ENCODE measurements at places on chromosomes 4 and X. TPM values are rescaled to one million over a fixed set of nuclear protein-coding genes. Genes with fewer than 3 reads are reported as not detected.
A peak's percentile ranks its signal among the peaks of the same experiment; 100 is the strongest.

PHKA1 gene
- 0.22 TPM for polyA plus RNA-seq

SFRP2 gene
- polyA plus RNA-seq = not detected

PNPLA4 gene
- 17.7 TPM for polyA plus RNA-seq

RAB9A gene
- polyA plus RNA-seq = 32.4 TPM

SPANXN4 gene
- polyA plus RNA-seq = not detected

ARHGAP24 gene
- polyA plus RNA-seq = 1.1 TPM

DCAF16 gene
- polyA plus RNA-seq = 40.4 TPM

RELL1 gene
- polyA plus RNA-seq = 1.6 TPM

VGLL1 gene
- polyA plus RNA-seq = not detected

CTAG1B gene
- polyA plus RNA-seq = not detected

SPARCL1 gene
- 354 TPM for polyA plus RNA-seq

PCDH19 gene
- polyA plus RNA-seq = 0.64 TPM

TMEM185A gene
- 5.4 TPM for polyA plus RNA-seq

GRCh38 chrX:15356444-15356843 is 21.1 kb upstream of the PIGA start:
- DNase-seq = peak; percentile 3
- no peaks in the 10 kb centered on the region for H3K36me3 ChIP-seq
- H3K27ac ChIP-seq = no peak overlapping the region
- H3K4me1 ChIP-seq = no peaks in the 10 kb centered on the region
- H3K4me3 ChIP-seq = no peak overlapping the region

GRCh38 chrX:17703201-17703600 is 34.1 kb upstream of the SCML1 start:
- no peak for DNase-seq
- no peak overlapping the region for H3K27ac ChIP-seq
- no peaks in the 10 kb centered on the region for H3K4me1 ChIP-seq
- H3K27me3 ChIP-seq = no peaks in the 10 kb centered on the region
- no peak overlapping the region for H3K4me3 ChIP-seq
- no peaks in the 10 kb centered on the region for H3K36me3 ChIP-seq

GRCh38 chrX:141405486-141405852 is 163.2 kb upstream of the SPANXC start:
- H3K27me3 ChIP-seq = no peaks in the 10 kb centered on the region
- no peak overlapping the region for H3K27ac ChIP-seq
- H3K36me3 ChIP-seq = no peaks in the 10 kb centered on the region
- no peaks in the 10 kb centered on the region for H3K4me1 ChIP-seq

DNA sequence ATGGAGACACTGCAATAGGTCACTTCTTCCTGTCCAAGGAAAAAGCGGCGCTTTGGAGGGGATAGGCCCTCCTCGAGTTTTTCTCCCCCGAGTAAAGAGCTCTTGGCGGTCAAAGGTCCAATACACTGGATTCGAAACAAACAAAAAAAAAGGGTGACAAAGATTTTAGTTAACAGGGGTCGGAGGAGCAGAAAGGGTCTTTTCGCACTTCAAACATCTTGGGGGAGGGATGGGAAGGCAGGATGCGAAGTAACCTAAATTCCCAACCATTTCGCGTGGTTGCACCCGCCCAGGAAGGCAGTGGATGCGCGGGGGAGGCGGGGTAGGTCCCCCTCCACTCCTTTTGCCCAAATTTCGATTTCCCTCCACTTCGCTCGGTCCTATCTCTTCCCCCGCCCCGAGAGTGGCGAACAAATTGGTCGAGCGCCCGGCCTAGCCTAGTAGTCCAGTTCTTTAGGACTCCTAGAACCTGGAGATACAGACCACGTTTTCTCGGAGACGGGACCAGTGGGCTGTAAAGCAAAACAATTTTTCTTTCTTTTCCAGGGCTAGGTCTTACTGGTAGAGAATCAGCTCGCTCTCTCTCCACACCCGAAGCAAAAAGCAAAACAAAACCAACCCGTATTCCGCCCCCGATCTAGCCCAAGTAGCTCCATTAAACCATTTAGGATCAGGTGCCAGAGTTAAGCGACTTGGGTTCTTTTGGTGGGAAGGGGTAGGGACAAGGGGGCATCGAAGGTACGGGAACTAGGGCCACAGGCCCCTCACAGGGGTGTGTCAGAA is 2.0 kb upstream of the STAG2 start:
- peak overlapping the region; percentile 99 for H3K27ac ChIP-seq
- H3K4me1 ChIP-seq = no peaks in the 10 kb centered on the region
- H3K4me3 ChIP-seq = peak overlapping the region; percentile 87

- H3K4me1 ChIP-seq = no peaks in the 10 kb centered on the region
- H3K36me3 ChIP-seq = no peaks in the 10 kb centered on the region
- no peak for DNase-seq
- no peak overlapping the region for H3K4me3 ChIP-seq
- H3K27me3 ChIP-seq = no peaks in the 10 kb centered on the region
- H3K27ac ChIP-seq = no peak overlapping the region
Observed at GRCh38 chr4:77121736-77122240, 35.2 kb upstream of the CCNG2 start.

GRCh38 chrX:38055170-38055847 is 49.0 kb downstream of the SYTL5 start:
- no peak overlapping the region for H3K27ac ChIP-seq
- DNase-seq = no peak
- H3K4me1 ChIP-seq = no peaks in the 10 kb centered on the region
- H3K36me3 ChIP-seq = no peaks in the 10 kb centered on the region

GRCh38 chr4:37747772-37748330 is 61.7 kb upstream of the RELL1 start:
- H3K4me3 ChIP-seq = no peak overlapping the region
- H3K36me3 ChIP-seq = no peaks in the 10 kb centered on the region
- H3K27ac ChIP-seq = no peak overlapping the region
- no peaks in the 10 kb centered on the region for H3K4me1 ChIP-seq
- DNase-seq = no peak

DNA sequence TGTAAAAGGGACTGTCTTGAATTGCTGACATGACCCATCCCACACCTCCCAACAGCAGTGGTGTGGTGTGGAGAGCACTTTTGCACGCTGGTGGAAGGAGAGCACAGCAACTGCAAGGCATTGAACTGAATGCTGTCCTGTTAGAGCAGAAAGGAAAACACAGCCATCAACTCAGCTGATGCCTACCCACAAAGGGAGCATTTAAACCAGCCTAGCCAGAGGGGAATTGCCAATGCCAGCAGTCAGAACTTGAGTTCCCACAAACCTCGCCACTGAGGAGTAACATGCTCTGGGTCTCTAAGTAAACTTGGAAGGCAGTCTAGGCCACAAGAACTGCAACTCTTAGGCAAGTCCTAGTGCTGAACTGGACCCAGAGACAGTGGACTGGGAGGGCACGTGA is 31.9 kb downstream of the MAGED4 start:
- H3K27ac ChIP-seq = no peak overlapping the region
- no peak for DNase-seq
- no peak overlapping the region for H3K4me3 ChIP-seq
- no peaks in the 10 kb centered on the region for H3K4me1 ChIP-seq
- no peaks in the 10 kb centered on the region for H3K36me3 ChIP-seq

GRCh38 chr4:14783011-14783877 is 219.0 kb upstream of the CPEB2 start:
- no peaks in the 10 kb centered on the region for H3K4me1 ChIP-seq
- DNase-seq = no peak
- H3K27me3 ChIP-seq = no peaks in the 10 kb centered on the region
- H3K36me3 ChIP-seq = no peaks in the 10 kb centered on the region

DNA sequence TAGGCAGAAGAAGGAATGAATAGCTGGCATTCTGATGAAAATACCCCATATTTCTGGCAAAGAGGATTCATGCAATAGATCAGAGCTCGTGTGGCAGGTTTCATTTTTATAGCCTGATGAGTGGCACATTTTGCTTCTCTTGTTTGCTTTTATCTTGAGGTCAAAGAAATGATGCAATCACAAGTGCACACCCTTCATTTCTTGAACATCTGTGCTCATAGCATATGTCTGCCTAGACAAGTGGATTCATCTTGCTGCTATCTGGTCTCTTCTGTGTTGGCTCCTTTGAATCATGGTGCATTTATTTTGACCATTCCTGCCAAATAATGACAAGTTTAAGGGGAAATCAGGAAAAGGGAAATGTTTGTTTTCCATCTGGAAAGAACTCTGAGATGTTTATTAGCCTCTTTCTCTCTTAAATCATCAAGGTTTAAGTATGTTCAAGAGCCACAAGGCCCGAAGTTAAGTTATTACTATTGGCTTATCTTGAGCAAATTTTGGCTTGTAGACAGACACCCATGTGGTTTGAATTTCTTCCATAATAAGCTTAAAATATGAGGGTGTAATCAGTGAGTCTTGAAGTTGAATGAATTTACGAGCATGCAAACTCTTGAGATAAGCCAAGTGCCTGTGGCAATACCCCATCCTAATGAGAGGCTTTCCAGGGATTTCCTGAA is 59.3 kb upstream of the HS3ST1 start:
- no peaks in the 10 kb centered on the region for H3K36me3 ChIP-seq
- DNase-seq = peak; percentile 64
- no peak overlapping the region for H3K27ac ChIP-seq
- H3K27me3 ChIP-seq = no peaks in the 10 kb centered on the region

DNA sequence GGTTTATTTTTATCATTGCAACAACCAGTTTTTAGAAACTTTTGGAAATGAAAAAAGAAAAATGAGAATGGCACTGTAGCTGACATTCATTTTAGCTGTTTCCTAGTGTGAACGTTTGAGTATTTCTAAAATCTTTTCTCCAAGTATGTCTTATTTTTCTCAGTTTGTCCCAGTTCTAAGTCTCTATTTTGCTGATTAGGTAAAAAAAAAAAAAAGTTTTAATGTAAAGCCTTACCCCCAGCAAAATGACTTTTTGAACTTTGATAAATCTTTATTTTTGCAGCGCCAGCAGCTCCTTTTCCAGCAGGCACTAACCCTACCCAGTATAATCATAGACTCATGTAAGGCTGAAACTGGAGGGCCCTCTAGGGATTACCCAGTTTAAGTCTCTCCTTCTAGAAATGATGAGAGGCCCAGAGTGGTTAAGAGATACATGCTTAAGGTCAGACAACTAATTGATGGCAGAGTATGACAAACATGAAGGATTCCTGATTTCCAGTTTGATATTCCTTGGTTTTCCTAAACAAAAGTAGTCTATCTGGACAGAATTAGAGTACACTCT is 84.3 kb upstream of the SLC4A4 start:
- H3K27ac ChIP-seq = no peak overlapping the region
- no peaks in the 10 kb centered on the region for H3K4me1 ChIP-seq
- DNase-seq = peak; percentile 17
- no peak overlapping the region for H3K4me3 ChIP-seq

GRCh38 chr4:174332741-174333493 is 49.2 kb downstream of the CEP44 start:
- DNase-seq = no peak
- no peaks in the 10 kb centered on the region for H3K36me3 ChIP-seq
- no peak overlapping the region for H3K4me3 ChIP-seq
- no peak overlapping the region for H3K27ac ChIP-seq
- no peaks in the 10 kb centered on the region for H3K4me1 ChIP-seq

- no peak overlapping the region for H3K4me3 ChIP-seq
- H3K4me1 ChIP-seq = no peaks in the 10 kb centered on the region
- no peaks in the 10 kb centered on the region for H3K27me3 ChIP-seq
- no peak overlapping the region for H3K27ac ChIP-seq
- no peaks in the 10 kb centered on the region for H3K36me3 ChIP-seq
Observed at GRCh38 chrX:97498093-97498492, 614.4 kb downstream of the RPA4 start.

GRCh38 chr4:158805635-158806471 is 37.0 kb downstream of the FNIP2 start:
- no peaks in the 10 kb centered on the region for H3K27me3 ChIP-seq
- DNase-seq = no peak
- H3K4me1 ChIP-seq = peaks cover 53% of the 10 kb centered on the region
- H3K36me3 ChIP-seq = no peaks in the 10 kb centered on the region

GRCh38 chrX:43640482-43640881 is 15.6 kb upstream of the MAOA start:
- peak; percentile 67 for DNase-seq
- no peaks in the 10 kb centered on the region for H3K27me3 ChIP-seq
- H3K27ac ChIP-seq = peak overlapping the region; percentile 17
- no peak overlapping the region for H3K4me3 ChIP-seq
- no peaks in the 10 kb centered on the region for H3K36me3 ChIP-seq
- no peaks in the 10 kb centered on the region for H3K4me1 ChIP-seq

DNA sequence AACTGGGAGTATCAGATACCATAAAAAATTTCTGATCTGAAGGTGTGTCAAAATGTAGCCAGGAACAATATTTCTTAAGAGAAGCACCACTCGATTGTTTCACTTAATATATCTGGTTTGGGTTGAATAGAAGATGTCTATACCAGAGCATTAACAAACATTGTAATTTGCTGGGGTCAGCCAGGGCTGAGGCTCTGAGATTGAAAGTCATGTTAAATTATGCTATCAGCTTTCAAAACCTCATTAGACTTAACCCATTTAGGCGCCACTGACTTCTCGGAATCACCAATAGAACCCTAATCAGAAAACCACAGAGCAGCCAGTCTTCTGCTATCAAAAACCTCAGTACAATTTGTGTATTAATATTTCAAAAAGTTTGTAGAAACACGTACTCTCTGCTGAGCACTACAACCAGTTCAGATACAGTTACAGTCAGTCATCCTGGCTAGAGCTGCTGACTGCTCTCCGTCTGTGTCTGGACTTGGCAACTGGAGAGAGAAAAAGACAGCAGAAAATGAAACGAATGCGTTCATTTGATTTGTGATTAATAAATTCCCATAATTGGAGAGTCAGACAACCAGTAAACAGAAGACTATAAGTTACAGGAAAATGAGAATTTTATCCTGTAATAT is 848.6 kb upstream of the PABPC4L start:
- no peak overlapping the region for H3K27ac ChIP-seq
- H3K36me3 ChIP-seq = no peaks in the 10 kb centered on the region
- H3K4me1 ChIP-seq = no peaks in the 10 kb centered on the region
- no peaks in the 10 kb centered on the region for H3K27me3 ChIP-seq

- no peaks in the 10 kb centered on the region for H3K4me1 ChIP-seq
- H3K27me3 ChIP-seq = no peaks in the 10 kb centered on the region
- H3K4me3 ChIP-seq = peak overlapping the region; percentile 85
- DNase-seq = no peak
- no peaks in the 10 kb centered on the region for H3K36me3 ChIP-seq
- H3K27ac ChIP-seq = peak overlapping the region; percentile 95
Observed at GRCh38 chr4:121697564-121697963, 784 bp upstream of the ANXA5 start.

- H3K4me1 ChIP-seq = no peaks in the 10 kb centered on the region
- DNase-seq = no peak
- no peaks in the 10 kb centered on the region for H3K27me3 ChIP-seq
- H3K4me3 ChIP-seq = no peak overlapping the region
Observed at GRCh38 chr4:48575964-48576363, 85.9 kb downstream of the ZAR1 start.

DNA sequence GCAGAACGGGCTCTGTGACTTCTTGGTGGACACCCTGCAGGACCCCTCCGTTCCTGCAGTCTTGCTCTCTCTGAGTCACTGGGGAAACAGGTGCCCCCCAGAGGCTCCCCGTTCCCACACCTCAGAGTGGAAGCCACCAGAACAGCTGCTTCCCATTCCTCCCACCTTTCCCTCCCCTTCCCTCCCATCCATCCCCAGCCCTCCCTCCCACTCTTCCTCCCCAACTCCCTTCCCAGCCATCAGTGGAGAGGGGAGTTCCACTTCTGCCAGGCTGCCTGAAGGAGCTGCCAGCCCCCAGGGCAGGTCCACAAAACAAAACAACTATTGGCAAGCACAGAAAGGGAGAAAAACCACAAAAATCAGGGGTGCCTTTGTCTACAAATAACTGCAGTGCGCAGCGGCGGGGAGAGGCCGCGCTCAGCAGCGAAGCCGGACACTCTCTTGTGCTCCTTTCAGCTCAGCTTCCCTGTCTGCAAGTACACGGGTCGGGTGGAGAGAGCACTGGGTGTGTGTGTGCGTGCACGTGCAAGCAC is 8.1 kb downstream of the SSR4 start:
- no peaks in the 10 kb centered on the region for H3K27me3 ChIP-seq
- DNase-seq = no peak
- H3K27ac ChIP-seq = no peak overlapping the region
- no peaks in the 10 kb centered on the region for H3K36me3 ChIP-seq
- H3K4me3 ChIP-seq = no peak overlapping the region
- no peaks in the 10 kb centered on the region for H3K4me1 ChIP-seq

Data from small intestine (tissue), 16 donors.